KBM-7 (cell line): ENCODE measurements at places on chromosomes 2 and 18.

DNA sequence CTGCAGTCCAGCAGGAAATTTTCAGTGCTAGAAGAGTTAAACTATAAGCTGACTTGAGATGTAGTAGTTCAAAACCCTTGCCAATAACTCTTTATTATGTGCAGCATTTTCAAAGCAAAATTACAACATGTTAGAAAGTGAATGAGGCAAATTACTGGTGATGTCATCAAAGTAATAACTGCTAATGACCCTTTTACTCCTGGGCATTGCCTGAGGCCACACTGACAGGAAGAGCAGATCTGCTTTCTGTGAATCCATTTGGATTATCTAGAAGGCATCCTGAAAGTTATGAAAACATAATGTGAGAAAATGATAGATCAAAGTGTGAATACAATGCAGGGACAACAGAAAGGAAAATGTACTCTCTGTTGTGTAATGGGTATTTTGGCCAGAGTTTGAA lies 139.6 kb upstream of the TRIB2 start:
- no peak for DNase-seq

GRCh38 chr2:222891890-222892289 lies 31.1 kb downstream of the ACSL3 start:
- no peak for DNase-seq

- DNase-seq, result no peak
These were observed 43.7 kb upstream of the DARS1 start for GRCh38 chr2:136029149-136029548.

- DNase-seq, result no peak
These were observed 615.8 kb downstream of the XIRP2 start for GRCh38 chr2:167504061-167504460.

GRCh38 chr2:32947484-32948143 lies 861 bp downstream of the LTBP1 start:
- no peak for DNase-seq

DNA sequence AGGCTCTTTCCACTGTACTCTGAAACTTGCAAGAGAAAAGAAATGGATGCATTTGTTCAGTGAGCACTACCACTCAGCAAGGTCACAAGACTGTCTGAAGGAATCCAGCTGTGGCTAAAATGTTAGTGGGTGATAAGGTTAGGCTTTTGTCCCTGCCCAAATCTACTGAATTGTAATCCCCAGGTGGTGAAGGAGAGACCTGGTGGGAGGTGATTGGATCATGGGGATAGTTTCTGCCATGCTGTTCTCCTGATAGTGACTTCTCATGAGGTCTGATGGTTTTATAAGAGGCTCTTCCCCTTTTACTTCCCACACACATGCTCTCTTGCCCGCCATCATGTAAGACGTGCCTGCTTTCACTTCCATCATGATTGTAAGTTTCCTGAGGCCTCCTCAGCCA lies 68.2 kb downstream of the ZNF385B start:
- DNase-seq, result no peak

- peak; percentile 1 for DNase-seq
These were observed 232.8 kb downstream of the GRB14 start for GRCh38 chr2:164388511-164388910.

DNA sequence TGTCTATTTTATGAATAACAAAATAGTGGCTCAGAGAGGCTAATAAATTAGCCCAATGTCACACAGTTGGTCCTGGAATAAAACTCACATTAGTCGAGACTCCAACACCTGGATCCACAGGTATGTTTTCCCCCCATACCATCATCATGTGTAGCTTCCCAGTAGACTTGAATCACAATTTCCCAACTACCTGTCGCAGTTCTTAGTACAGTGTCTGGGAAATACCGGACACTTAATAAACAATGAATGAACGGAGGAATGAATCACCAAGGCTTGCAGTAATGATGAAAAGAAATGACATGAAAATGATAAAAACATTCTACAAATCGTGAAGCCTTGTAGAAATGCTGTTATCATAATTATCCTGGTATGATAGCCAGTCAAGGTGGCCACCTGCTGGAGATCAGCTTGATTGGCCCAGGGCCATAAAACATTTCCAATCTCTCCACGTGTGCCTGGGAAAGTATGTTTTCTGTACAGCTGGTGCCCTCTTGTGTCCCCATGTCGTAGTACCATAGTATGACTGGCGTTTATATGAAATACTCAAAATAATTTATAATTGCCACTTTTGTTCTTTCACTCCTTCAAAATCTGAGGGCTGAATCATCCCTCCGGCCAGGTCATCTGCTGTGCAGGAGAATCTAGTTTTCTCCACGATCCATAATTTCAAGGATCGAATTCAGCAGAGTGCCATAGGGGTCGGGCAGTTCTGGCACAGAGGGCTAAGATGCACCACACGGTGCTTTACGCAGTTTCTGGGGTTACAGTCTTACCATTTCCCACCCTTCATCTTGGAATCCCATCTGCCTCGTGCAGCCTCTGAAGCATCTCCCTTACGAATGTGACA lies 95.4 kb downstream of the LAMA1 start:
- DNase-seq, result peak; percentile 41

DNA sequence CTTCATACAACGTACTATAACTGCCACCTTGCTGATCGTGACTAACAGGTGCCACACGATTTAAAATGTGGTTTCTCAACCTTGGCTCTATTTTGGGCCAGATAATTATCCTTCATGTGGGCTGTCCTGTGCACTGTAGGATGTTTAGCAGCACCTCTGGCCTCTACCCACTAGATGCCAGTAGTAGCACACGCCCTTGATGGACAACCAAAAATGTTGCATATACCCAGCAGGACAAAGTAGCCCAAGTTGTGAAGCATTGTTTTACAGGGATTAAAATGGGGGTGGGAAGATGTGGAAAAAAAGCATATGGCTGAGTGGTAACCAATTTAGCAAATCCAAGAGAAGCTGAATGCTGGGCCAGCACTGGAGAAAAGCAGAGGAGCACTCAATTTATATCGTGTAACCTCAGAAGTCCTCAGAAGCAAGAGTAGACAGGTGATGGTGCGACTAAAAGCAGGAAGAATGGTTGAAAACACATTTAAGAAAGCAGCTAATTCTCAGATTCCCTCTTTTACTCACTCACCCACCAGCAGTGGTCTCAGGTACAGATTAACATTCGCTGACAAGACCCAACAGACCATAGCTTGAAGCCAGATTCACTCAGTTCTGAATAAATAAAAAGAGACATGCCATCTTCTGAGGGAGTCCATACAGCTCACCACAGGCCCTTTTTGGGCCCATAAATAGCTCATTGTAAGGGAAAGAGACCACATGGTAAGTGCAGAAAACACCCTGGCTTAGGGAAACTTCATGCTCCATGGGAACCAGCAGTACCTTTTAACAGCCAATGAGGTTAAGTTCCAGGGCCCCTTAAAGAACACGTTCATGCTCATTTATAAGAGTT lies 50.6 kb downstream of the RAPH1 start:
- DNase-seq, result peak; percentile 71

DNA sequence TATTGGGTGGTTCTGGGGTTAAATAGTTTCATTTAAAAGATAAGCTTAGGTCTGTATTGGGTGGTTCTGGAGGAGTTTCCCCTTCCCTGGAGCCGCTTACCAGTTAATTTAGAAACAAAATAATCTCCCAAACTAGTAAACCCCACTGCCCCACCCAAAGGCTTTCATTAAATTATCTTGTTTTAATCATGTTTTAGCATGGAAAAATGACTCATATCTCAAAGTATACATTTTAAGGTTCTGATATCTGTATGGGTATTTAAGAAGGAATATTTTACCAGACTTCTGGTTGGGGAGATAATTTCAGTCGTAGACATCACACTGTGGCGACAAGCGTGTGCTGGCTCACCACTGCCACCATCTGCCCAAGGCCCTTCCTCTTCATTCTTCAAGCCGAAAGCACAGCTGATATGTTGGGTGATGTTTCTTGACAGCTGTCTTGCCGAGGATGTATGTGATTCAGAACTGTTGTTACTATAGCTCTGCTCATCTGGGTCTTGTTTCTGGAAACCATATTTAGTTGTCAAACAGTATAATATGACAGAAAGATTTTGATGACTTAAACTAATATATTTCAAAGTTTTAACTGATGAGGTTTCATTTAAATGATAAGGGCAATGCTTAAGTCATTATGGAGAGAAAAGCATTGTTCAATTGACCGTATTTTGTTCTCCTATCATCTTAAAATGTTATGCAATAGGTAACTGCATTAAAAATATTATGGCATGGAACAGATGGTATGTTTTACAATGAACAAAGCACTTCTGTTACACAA lies 5.1 kb downstream of the FIGLA start:
- peak; percentile 62 for DNase-seq

DNA sequence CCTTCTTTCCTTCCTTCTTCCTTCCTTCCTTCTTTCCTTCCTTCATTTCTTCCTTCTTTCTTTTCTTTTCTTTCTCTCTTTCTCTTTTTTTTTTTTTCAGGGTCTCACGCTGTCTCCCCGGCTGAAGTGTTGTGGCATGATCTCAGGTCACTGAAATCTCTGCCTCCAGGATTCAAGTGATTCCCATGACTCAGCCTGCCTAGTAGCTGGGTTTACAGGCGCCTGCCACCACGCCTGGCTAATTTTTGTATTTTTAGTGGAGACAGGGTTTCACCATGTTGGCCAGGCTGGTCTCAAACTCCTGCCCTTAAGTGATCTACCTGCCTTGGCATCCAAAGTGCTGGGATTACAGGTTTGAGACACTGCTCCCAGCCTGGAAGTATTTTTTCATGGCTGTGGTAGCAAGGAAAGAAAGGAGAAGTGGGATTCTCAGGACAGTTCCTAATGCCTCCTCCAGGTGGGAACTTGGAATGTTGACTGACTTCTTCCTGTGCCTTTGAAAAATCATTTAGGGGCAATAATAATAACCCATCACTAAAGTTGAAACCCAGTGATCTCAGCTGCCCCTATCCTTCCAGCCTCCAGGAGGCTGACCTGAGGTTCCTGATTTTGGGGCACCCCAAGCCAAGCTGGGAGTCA lies 89.3 kb upstream of the CELF4 start:
- DNase-seq, result no peak

GRCh38 chr2:218074031-218074430 lies 5.0 kb downstream of the RUFY4 start:
- peak; percentile 61 for DNase-seq

DNA sequence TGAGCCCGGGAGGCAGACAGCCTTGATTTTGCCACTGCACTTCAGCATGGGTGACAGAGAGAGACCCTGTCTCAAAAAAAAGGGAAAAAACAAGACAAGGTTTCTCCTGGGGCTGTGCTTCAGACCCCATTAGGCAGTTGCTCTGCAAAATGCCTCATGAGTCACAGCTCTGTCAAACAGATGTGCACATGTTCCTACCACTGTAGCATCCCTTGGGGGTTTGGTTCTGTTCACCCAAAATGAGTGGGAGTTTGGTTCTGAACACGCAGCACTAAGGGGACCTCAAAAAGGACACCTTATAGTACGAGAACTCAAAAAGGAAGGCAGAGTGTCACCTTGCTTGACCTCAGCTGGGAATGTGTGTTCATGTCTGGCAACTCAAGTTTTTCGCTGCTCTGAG lies 134.9 kb downstream of the RPIA start:
- no peak for DNase-seq

DNA sequence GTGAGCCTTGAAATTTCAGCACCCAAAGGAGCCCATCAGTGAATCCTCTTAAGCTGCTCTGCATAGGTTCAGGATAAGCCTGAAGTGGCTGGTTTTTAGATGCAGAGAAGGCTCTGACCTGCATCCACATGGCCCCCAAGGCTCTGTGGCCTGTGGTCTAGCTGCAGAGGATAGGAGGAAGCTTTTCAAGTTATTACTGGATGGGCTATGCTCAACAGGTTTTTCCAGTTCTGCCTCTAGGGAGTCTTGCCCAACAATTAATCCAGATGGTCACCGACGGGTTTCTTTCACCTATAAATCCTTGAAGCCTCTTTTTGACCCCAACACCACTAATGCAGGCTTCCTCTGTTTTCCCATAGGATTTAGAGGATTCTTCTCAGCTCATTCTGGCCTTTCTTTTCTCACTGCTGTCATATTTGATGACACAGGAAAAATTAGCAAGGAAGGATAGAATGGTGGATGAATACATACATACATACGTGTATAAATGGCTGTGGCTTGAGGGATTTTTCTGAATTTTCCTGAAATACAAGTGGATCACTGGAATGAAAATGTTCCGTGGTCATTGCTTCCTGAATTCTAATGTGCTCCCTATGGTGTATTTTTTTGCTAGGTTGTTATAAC lies 52.2 kb upstream of the BCL2L11 start:
- DNase-seq, result no peak

DNA sequence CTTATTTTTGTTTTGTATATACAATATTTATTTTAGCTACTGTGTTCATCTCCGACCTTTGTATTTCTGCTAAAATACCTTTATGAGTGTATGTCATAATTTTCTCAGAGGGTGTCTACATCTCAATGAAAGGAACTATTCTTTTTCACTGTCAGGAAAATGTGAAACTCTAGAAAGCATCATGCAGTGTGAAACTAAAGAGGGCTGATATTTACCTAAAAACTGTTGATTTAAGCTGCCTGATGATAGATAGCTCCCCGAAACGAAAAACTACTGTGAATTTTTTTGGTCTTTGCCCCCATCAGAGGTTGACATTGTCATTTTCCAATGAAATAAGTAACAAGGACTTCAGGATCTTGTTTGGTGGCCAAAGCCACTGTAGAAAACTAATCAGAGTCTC lies 38.8 kb downstream of the TMEM178A start:
- no peak for DNase-seq

- no peak for DNase-seq
These were observed 118.9 kb upstream of the TCF4 start for GRCh38 chr18:55706898-55707297.

- no peak for DNase-seq
These were observed 49.2 kb downstream of the CELF4 start for GRCh38 chr18:37516361-37516853.

- no peak for DNase-seq
These were observed 79.9 kb downstream of the NYAP2 start for GRCh38 chr2:225479386-225479785.

- no peak for DNase-seq
These were observed 79.3 kb upstream of the GLI2 start for GRCh38 chr2:120656273-120656950.

DNA sequence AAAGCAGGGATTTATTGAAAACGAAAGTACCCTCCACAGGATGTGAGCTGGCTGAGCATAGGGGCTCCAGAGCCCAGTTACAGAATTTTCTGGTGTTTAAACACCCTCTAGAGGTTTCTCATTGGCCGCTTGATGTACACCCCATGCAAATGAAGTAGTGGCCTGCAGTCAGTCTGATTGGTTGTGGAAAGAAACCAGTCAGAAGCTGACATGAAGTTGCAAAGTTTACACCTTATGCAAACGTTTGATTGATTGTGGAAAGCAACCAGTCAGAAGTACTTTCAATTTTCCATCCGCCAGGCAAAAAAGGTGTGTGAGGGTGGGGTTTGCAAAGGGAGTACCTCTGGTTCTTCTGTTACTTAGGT lies 62.3 kb downstream of the VWA3B start:
- peak; percentile 23 for DNase-seq

- peak; percentile 16 for DNase-seq
These were observed 121.8 kb downstream of the NCK2 start for GRCh38 chr2:105866216-105867185.

GRCh38 chr2:230521386-230521785 lies 105.4 kb downstream of the SP100 start:
- no peak for DNase-seq

DNA sequence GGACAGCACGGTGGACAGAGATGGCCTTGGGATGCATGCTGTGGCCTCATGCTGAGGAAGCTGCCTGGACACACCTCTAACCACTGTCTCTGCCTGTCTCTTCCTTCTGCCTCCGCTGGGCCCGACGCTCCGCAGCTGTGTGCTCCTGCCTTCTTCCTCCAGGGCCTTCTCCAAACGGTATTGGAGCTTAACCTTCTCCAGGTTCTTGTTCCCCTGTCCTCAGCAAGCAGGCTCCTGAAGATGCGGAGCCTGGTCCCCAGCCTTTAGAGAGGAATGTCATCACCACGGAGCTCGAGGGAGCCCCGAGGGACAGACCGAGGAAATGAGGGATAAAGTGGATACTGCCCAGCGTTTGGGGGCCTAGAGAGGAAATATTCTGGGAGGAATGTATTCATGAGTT lies 155.1 kb downstream of the DYSF start:
- no peak for DNase-seq
